NCI-H69 (cell line): ENCODE measurements at places on chromosomes 2 and 18.
A peak's percentile ranks its signal among the peaks of the same experiment; 100 is the strongest.

- no peak for DNase-seq
Measured at GRCh38 chr18:62026586-62026985, 133.8 kb upstream of the RNF152 start.

DNA sequence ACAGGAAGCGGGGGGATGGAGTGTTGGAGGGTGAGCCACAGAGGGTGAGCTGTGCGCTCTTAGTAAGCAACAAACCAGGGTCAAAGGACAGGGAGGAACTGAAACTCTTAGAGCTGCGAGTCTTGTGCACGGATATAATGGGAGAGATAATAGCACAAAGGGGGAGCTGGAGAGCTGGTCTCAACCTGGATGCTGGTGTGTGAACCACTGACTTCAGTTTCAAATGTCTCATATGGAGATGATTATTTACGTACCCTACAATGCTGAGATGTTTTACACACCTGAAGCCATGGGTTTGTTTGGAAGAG lies 35.9 kb downstream of the PTGR3 start:
- DNase-seq: peak; percentile 30

DNA sequence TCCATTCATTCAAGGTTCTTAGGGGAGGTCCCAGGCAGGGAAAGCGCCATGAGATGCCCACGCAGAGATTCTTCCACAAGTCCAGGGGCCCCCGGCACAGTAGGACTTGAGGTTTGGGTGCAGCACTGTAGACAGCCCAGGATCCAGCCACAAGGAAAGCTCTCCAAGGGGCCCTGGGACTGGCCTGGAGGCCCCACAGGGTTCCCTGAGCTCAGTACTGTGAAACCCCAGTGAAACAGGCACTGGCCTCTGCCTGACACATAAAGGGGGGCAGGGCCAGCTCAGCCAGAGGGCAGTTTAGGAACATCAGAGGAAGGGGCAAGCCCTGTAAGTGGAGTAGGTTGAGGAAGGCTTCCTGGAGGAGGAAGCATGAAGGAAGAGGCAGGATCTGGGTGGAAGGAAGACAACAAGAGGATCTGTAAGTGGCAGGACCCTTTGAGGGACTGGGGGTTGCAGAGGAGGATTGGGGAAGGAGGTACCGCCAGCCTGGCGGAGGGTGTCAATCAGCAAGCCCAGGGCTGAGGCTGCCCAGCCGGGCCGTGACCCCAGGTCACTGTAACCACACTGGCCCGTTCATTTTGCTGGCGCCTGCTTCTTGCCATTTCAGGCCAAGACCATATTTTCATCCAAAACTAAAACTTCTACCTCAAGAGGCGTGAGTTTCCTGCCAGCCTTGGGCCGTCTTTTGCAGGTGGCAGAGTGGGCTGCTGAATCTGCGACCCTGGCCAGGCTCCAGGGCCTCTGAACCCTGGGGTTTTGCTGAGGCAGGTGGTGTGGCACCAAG lies 175.2 kb downstream of the SMAD7 start:
- DNase-seq: no peak

DNA sequence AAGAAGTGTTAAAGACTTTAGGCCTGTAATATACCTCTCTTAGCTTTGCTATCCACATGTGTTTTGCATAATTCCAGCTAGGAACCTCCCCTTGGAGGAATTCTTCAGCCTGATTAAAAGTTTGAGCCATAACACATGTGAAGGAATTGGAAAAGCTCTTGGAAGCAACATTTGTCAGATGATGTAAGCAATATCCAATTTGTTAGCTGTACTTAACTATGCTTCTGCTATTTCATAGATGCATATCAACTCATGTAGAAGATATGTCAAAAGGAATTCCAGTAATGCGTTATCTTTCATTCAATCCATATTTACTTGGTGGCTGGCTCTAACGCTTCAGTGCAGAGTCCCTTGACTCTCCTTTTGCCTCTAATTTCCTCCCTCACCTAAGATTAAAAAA lies 46.2 kb downstream of the PKP4 start:
- no peak for DNase-seq

- peak; percentile 94 for DNase-seq
Measured at GRCh38 chr2:65436169-65436823, 3.9 kb upstream of the SPRED2 start.

DNA sequence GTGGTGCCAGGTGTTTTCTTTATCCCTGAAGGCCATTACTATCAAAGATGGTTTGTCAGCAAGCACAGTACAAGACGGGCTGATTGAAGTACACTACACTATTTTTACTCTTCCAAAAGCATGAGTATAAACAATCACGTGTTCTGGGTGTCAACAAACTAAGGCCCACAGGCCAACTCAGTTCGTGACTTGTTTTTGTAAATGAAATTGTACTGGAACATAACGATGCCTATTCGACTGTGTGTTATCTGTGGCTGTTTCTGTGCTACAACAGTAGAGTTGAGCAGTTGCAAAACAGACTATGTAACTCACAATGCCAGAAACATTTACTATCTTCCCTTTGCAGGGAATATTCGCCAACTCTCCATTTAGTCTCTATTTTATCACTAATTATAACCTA lies 12.3 kb downstream of the MRPS5 start:
- DNase-seq: no peak

GRCh38 chr2:110948027-110948674 lies 172.6 kb upstream of the BCL2L11 start:
- peak; percentile 54 for DNase-seq

GRCh38 chr18:52715421-52715820 lies 375.4 kb downstream of the DCC start:
- peak; percentile 26 for DNase-seq

DNA sequence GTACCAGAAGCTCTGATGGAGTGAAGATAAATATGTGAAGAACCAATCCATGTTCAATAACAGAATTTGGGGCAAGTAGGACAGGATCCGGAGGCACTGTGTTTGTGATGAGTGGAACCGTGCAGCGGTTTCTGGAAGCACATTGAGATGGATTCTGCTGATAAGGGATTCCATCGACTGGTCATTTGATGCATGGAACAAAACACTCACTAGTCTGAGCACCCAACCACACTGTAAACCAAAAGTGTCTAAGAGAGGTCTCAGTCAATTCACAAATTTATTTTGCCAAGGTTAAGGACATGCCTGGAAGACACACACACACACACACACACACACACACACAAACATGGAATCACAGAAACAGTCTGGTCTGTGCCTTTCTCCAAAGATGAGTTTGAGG lies 459.5 kb downstream of the FBXO15 start:
- no peak for DNase-seq

DNA sequence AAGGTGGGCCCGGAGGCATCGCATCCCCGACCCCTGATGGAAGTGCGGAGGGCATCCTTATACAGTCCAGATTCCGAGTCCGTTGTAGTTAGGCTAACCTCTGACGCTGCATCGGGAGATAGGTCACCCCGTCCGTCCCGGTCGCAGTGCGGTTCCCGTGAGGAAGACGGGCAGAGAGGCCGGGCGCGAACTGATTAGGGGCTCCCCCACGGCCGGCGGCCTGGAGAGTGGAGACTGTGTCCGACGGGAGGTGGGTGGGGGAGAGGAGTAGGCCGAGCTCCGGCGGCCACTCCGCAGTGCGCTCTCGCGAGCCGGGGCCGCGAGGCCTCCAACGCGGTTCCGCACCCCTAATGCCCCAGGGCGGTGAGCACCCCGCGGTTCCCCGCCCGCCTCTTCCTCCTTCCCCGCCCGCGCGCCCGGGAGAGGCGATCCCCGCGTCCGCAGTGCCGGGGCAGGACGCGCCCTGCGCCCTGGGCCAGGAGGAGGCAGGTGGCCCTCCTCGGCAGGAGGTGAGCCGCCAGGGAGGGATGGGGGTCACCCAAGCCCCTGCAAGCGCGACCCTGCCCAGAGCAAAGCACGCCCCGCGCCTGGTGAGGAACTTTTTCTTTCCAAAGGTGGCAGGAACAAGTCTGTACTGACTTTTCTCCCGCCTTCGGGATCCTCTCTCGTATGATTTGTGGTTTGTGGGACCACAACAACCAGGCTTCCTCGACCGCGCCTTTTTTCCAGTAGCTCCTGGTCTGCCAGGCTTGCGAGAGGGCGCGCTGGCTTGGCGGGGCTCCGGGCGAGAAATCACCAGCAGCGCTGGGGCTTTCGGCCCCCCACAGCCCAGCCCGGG lies 1.4 kb upstream of the SP5 start:
- DNase-seq: no peak

DNA sequence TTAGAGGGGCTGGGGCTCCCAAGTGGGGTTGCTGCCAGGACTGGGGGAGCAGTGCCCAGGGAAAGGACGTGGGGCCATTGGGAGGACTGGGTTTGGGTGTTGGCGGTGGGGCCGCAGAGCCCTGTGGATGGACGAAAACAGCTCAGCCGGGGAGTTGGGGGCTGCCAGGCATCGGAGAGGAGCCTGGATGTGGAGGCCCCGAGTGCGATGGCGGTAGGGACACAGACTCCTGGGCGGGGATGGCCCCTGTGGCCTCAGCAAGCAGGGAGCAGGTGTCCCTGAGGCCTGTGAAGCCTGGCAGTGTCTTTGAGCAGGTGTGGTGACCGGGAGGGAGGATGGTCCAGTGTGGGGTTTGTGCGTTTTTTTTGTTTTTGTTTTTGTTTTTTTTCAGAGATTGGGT lies 13.3 kb downstream of the CTDP1 start:
- DNase-seq: no peak

- no peak for DNase-seq
Measured at GRCh38 chr2:143529118-143529720, 400.0 kb downstream of the ARHGAP15 start.

DNA sequence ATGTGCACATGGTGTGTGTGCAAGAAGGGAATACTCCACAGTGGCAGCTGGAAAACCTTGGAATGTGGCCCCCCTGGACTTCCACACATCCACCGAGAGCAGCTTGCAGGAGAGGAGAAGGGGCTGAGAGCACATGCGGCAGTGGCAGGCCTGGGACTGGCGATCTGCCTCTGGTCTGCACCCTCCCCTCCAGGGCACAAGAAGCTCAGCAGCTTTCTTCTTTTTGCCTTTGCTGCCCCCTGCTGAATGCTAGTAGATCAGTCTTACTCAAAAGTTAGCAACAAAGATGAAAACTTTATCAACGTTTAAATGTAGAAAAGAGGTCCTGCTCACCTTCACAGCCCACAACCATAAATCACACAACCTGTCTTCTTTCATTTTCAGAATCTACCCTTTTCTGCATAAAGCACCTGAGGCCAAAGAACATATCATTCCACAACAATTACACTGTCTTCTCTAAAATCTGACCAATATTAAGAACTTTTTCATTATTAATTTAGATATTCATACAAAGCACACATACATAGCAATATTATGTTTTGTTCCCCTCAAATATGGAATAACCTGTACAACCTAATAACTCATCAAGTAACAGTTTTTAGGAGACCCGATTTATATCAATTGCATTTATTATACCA lies 34.6 kb downstream of the TGFBRAP1 start:
- peak; percentile 42 for DNase-seq

GRCh38 chr2:61262699-61263098 lies 100.7 kb downstream of the C2orf74 start:
- no peak for DNase-seq

DNA sequence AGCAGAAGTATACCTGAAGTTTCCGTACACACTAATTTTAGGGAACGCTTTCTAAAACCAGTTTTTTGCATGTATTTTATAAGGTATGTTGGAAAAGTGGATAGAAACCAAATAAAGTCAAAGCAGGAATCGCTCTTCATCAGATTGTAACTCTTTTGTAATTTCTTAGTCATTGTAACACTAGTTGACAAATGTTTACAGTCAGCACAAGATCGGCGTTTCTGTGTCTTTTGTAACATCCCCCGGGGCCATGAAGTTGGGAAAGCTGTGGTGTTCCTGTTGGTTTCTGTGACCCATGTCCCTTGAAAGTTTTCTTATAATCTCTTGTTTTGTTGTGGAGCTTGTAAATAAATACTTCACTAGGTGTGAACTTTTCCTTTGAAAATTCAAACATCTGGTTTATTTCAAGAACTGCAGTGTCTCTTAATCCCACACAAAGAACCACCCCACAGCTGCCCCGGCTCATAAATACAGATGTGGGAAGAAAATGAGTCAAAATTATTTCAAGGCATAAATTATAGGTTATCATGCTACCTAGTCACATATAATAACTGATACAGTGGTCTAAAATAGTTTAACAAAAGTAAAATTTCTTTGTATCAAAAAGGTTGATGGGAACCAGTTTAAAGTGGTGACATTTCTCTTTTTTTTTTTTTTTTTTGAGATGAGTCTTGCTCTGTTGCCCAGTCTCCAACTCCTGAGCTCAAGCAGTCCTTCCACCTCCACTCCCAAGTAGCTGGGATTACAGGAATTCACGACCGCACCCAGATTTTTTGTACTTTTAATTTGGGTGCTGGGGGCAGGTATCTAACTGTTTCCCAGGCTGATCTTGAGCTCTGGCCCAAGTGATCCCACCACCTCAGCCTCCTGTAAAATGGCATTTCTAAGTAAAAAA lies 751 bp upstream of the NMI start:
- no peak for DNase-seq

- DNase-seq: no peak
Measured at GRCh38 chr2:164155558-164155957, 419.8 kb upstream of the FIGN start.

GRCh38 chr2:212923393-212923792 lies 228.0 kb downstream of the IKZF2 start:
- DNase-seq: no peak

GRCh38 chr2:128607911-128608506 lies 289.3 kb upstream of the HS6ST1 start:
- peak; percentile 0 for DNase-seq

- DNase-seq: no peak
Measured at GRCh38 chr18:36850527-36851201, 21.7 kb downstream of the KIAA1328 start.

GRCh38 chr2:26595146-26595545 lies 46.0 kb downstream of the CIB4 start:
- no peak for DNase-seq

DNA sequence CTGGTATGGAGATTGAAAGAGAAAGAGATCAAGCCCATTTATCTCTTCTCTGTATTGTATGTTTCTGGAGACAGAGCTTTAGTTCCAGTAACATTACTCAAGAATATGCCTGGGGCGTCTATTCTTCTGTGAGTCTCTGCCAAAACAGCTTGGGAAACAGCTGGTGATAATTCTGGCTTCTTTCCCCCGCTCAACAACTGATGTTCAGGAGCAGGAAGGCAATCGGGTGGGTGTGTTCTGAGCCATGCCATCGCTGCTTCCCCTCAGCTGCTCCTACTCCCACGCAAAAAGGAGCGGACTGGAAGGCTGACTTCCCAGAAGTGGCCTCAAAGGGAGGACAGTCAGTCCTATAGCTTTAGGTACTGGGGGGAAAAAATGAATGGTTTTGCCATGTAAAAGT lies 695.1 kb downstream of the PLCL1 start:
- no peak for DNase-seq

- DNase-seq: peak; percentile 39
Measured at GRCh38 chr2:100013892-100014677, 128.3 kb downstream of the AFF3 start.

GRCh38 chr2:110931648-110932047 lies 189.1 kb upstream of the BCL2L11 start:
- DNase-seq: no peak

GRCh38 chr18:41266616-41267015 lies 688.4 kb upstream of the PIK3C3 start:
- DNase-seq: peak; percentile 62

GRCh38 chr18:57075716-57076400 lies 71.0 kb upstream of the BOD1L2 start:
- DNase-seq: peak; percentile 57

GRCh38 chr2:63591566-63592175 lies 2.9 kb downstream of the MDH1 start:
- peak; percentile 3 for DNase-seq

GRCh38 chr2:71948781-71949536 lies 198.7 kb downstream of the CYP26B1 start:
- DNase-seq: no peak
